ENCODE measurements at places on chromosomes 6 and 20.
A peak's percentile ranks its signal among the peaks of the same experiment; 100 is the strongest.

DNA sequence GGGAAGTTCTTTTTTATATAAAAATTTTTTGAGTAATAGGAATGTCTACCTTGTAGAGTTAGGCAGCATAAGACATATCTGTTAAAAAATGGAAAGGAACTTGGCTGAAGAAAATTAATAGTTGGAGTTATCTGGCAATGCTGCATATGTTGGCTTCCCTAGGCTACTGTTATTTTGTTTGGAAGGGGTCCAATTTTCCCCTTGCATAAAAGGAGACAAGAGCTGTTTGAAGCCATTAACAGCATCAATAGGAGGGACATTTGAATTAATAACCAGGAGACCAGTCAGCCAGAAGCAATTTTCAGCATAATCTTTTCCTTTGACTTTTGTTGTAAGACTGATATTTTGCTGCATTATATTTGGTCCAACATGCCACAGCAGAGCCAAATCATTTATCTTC, 80.9 kb upstream of the TAB2 start:
- no peak for DNase-seq

- DNase-seq, result no peak
These were observed 666.0 kb downstream of the PHF3 start for GRCh38 chr6:64301307-64302236.

- no peak for DNase-seq
These were observed 374.2 kb downstream of the SMOC2 start for GRCh38 chr6:168815229-168815628.

GRCh38 chr6:159608961-159609651, 83.9 kb downstream of the SOD2 start:
- peak; percentile 23 for DNase-seq

GRCh38 chr6:69665437-69665836, 131.4 kb downstream of the LMBRD1 start:
- no peak for DNase-seq

DNA sequence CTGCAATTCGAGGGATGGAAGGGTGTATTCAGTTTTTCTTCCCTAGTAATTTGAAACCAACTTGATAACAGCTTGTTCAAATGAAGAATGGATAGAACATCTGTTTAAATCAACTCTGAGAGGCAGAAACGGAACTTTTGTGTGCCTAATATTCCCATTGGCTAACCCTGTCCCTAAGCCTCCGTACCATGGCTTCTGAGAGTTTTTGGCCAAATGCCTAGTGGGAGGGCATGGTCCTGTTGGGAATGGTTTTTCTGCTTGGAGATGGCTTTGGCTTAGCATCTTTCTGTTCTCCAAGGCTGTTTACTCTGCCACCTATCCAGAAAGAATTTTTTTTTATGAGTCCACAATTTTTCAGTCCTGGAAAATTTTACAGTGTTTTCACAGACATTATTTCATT, 126.7 kb upstream of the MLIP start:
- DNase-seq, result peak; percentile 19

DNA sequence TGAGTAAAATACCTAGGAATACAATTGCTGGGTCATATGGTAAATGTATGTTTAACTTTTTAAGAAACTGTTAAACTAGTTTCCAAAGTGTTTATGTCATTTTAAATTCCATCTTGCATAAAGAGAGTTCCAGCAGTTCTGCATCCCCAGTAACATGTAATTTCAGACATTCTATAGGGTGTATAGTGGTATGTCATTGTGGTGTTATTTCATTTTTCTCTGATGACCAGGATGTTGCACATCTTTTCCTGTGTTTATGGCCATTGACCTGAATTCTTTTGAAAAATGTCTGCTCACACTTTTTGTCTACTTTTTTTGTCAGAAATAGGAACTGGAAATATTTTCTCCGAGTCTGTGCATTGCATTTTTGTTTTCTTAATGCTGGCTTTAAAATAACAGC, 128.9 kb downstream of the TMEM200A start:
- DNase-seq, result no peak

DNA sequence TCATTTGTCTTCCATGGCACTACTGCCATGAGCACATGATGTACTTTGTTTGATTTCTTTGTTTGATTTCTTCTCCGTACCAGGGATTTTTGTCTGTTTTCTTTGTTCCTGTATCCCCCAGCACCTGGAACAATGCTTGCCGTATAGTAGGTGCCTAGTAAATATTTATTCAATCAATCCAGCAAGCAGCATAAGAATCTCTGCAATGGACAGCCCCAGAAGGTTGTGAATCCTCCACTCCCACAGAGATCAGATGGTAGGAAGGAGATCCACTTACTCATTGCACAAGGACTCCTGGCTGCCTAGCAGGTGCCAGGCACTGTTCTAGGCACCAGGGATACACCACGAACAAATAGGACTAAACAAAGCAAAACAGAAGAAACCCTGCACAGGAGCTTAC, 6.7 kb upstream of the SYNJ2 start:
- no peak for DNase-seq

DNA sequence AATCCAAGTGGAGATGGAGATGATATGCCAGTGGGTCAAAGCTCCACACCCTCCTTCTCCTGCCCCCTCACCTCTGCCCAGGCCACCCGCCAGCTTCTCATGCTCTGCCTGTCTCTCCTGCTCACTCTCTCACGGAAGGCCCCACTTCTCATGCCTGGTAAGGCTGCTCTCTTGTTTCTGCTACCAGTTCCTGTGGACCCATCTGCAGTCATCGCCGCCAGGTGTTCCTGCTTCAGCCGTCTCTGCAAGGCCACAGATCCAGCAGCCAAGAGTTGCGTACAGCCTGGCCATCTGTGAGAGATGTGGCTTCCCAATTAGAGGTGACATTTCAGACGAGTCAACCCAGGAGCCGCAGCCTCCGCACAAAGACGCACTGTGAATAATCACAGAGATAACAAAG, 40.8 kb upstream of the NXT1 start:
- no peak for DNase-seq

DNA sequence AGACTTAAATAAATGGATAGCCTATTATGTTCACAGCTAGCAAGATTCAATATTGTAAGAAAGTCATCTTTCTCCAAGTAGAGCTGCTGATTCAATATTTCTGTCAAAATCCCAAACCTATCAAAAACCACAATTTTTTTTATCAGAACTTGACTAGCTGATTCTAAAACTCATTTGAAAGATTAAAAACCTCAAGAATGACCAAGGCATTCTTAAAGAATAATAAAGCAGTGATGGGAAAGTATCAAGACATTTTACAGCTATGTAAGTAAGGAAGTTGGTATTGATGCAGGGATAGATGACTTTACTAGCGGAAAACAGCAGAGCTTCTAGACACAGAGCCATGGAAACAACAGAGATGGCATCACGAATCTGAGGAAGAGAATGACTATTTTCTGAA, 64.7 kb downstream of the SAMD3 start:
- DNase-seq, result no peak

DNA sequence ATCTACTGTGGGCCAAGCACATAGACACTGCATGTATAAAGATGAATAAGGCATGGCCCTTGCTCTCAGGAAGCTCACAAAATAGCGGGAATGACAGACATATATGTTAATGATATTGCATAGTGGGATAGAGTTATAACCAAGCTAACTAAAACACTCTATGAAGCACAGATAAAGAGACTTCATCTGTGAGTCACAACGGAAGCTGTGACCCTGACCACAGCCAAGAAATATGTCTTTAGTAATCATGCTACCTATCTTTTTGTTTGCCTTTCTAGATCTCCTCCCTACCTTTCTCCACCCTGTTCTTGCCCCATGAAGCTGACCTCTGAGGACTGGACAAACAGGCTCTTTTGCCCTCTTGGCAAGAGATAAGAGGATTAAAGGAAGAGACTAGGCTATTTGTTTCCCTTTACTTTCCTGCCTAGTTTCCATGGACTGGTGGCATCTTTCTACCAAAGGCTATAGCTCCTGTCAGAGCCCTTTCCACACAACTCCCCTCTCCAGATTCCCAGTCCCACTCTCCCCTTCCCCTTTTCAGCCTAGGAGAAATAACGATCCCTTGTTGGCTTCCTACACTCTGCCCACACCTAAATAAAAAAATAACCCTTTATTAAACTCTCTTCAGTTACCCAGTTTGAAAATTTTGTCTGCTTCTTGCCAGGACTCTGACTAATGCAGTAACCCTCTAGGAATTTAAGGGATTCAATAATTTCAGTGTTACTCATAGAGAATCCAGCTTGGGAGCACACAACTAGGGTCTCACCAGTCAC, 504.9 kb upstream of the MARCKS start:
- DNase-seq, result peak; percentile 16

DNA sequence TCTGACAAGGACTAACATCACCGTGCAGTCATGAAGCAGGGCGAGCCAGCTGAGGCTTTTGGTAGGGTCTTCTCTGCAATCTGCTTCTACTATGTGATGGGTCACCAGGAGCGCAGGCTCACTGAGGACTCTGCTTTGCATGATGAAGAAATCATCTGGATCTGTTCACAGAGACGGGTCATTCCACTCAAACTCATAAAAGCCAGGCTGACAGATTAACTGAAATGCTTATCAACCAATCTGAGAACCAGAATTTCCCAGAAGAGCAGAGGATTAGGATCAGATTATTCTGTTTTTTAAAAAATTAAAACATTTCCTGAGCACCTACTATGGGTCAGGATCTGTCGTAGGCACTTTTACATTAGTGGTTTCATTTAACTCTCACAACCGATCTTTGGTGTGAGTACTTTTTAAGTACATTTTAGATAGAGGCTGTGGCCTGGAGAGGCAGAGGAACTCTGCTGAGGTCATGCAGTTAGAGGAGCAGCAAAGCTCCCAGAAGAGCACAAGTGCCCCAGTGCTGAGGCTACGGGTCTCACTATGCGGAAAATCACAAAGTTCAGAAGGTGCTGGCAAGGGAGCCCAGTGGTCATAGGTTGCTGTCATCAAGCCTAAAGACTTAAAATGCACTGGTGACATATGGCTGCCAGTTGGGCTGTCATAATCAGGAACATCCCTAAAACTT, 109.1 kb downstream of the BACH2 start:
- DNase-seq, result no peak

- DNase-seq, result no peak
These were observed 64.9 kb upstream of the RREB1 start for GRCh38 chr6:7042654-7043545.

DNA sequence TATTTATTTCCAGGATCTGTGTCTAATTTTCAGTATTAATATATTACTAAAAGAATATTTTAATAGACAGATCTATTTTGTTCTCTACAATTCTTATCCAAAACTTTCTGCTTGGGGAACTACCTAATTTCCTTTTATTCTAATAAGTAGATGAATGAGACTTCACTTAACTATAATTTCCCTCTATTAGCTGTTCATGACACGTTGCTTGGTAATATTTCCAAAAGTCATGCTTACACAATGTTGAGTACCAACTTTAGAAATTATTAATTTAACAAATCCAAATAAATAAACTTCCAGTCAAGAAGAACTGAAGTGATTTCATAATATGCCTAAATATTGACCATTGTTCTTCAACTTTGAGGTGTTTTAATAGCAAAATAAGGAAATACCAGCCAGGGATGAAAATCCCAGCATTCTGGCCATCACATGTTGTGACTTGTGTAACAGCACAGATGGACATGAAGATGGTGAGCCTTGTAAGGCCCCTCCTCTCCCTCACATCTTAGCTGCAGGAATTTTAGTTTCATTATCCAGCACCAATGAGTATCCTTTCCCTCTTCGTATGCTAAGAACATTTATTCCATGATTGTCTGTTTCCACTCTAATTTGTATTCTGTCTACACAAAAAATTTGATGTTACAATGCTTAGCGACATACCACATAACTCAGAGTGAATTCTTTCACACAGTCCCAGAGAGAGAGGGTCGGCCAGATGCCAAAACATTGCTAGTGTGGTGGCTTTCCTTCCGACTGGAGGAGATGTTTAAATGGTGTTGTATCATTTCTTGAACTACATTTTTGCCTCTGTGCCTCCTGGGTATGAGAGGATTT, 137.5 kb downstream of the FOXA2 start:
- peak; percentile 22 for DNase-seq

DNA sequence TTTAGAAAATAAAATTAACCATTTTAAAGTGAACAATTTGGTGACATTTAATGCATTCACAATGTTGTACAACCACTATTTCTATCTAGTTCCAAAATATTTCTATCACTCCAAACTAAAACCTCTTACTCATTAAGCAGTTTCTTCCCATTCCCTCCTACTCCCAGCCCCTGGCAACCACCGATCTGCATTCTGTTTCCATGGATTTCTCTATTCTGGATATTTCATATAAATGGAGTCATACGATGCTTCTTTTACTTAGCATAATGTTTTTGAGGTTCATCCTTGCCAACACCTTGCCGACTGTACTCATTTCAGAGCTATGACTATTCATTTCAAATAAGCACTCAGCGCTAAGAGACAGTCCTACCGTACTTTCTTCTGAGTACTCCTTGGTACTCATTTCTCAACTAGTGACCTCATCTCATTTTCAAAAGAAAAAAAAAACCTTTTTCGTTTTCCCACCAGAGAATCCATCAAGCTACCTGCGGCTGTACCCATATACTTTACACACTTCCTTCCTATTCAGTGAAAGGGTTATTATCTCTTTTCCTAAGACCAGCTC, 259.2 kb downstream of the UTRN start:
- DNase-seq, result no peak

DNA sequence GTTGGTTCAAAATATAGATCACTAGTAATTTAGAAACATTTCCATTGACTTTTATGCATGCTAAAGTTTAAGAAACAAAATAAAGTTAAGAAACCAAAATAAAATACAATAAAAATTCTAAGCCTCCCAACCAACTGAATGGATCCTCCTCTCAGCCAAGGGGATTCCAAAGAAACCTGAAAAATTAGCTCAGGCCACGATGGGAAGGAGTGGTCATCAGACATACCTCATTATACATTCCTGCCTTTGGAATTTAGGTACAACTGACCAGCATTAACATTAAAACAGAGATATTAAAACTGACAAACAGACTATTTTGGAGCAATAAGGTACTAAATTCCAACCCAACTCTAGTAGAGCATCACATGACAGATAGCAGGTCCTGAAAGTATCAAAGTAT, 275.2 kb downstream of the PKHD1 start:
- no peak for DNase-seq

- no peak for DNase-seq
These were observed 11.0 kb upstream of the IRF4 start for GRCh38 chr6:380234-381218.

DNA sequence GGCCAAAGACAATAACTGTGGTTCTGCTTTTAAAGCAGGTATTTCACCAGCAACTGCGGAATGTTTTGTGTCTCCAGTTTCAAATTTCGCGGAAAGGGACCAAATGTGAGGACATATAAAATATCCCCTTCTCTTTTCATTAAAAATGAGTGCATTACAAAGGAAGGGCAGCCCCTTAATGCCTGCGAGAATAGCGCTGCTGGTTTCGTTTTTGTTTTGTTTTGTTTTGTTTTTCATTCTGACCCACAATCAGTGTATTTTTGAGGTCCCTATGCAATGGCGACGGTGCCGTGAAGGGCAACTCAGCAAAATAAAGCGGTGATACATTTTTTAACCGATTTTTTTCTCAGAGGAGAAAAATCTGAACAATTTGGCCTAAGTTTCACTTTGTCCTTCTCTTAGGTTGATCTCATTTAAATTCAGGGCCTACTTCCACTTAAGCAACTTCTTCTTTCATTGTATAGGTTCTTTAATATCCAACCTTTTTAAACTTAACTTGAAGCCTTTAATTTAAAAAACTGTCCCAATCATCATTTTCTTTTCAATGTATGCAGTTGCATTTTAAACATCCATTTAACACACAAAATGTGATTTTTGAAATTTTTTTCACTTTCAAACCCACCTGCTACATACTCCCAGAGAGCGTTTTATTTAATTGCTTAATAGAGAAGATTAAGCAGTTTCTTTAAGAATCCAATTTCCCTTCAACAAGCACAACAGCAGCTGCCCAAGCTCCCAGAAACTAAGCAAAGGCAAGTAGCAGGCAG, 2.9 kb upstream of the HIVEP2 start:
- DNase-seq, result no peak
